Left ventricle myocardium inferior (tissue), 1 donor: ENCODE measurements at places on chromosomes 3 and 15. TPM values are rescaled to one million over a fixed set of nuclear protein-coding genes. Genes with fewer than 3 reads are reported as not detected.

DNA sequence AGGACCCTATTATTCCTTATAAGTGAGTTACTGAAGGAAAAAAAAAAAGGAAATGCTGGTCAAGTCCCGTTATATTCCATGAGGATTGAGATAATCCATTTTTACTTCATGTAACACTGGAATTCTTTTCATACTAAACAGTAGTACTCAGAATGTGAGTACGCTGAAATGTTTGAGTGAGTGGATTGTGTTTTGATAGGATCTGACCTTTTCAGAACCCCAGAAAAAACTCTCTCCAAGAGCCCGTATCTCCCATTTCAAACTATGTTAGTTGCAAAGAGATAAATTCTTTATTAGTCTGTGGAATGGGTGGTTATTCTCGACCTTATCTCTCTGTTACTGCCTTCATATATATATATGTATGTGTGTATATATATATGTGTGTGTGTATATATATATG, 2.5 kb upstream of the LPP start:
- no peak for DNase-seq

DNA sequence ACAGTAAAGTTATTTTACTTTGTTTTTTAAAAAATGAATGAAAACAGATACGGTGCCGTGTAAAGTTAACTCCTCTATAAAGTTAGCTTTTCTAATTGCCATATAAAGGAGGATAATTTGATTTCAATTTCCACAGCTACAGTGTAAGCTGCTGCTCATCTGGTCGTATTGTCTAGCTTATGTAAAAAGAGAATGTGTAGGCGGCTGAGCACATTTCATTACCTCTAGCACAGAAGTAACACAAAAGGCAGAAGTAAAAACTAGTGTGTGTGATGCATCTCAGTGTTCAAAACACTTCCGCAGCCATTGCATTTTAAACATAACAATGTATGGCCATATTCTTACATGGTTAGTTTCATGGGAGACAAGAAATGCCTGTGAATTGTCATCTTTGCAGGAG, 105.0 kb upstream of the P2RY1 start:
- no peak for DNase-seq

- DNase-seq = peak; percentile 64
These were observed 39.6 kb downstream of the KLF13 start for GRCh38 chr15:31366169-31366734.

GRCh38 chr15:40241269-40242212, 2.7 kb downstream of the PAK6 start:
- DNase-seq = no peak

- peak; percentile 25 for DNase-seq
These were observed 152.2 kb downstream of the IGSF11 start for GRCh38 chr3:118882353-118882947.

- no peak for DNase-seq
These were observed 456.1 kb upstream of the IL12A start for GRCh38 chr3:159532577-159532976.

The EXD1 gene
- not detected for total RNA-seq

The SLC28A2 gene
- total RNA-seq = not detected

DNA sequence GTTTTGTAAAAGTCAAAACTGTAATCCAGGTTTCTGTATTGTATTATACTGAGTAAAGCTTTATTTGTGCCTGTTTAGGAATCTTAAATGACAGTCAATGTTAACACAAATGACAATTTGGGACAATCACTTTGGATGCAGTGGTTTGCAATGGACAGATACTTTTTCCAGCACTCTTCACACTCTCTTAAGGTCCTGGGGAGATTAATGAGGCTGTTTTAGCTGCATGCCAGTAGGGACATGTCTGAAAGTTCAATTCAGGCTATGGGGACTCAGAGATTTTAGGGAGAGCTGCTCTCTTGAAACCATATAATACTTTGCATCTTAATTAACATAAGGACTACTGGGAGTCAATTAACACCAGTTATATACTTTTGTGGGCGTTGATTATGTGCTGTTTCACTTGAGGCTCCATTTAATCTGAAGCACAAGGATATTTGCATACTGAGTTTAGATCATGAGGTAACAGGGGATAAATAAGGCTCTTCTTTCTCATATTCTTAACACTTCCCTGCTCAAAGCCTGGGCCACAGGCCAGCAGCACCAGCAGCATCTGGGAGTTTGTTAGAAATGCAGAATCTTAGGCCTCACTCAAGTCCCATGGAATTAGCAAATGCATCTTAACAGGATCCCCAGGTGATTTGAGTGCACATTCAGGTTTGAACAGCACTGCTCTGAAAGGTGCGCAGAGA, 972.8 kb downstream of the PLOD2 start:
- DNase-seq = no peak

The PLAAT1 gene
- total RNA-seq = 8.1 TPM

DNA sequence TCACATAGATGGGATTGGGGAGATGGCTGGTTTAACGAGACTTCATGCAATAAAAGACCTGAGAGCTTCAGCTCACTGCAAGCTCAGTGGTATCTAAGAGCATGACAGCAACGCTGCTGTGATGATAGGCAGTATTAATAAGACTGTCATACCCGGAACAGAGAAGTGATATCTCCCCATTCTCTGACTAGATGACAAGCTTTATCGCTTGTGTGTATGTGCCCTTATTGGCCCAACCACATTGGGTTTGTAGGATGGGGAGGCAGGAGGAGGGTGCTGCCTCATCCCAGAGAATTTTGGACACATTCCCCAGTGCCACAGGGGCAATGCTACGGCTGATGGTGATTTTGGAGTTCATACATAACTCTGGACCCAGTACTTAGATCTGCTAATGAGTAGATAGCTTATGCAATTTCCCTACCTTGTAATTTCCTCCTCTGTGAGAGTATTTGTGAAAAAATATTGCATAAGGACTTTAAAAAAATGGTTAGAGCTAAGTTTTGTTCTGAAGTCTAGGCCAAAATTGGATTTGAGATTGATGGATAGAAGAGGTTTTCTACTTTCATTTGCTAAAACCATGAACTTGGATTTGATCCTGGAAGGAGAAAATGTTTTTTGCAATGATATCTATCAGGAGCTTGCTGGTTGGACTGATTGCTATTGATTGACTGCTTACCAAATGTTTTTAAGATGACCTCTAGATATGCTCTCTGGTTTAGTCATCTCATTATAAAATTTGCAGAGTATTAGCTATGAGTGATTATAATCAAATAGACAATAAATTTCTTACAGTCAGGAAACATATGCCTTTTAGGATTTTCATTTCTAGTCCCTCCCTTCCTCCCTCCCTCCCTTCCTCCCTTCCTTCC, 14.0 kb upstream of the TMEM212 start:
- DNase-seq = no peak

GRCh38 chr15:90698629-90699028, 18.5 kb upstream of the BLM start:
- DNase-seq = no peak

DNA sequence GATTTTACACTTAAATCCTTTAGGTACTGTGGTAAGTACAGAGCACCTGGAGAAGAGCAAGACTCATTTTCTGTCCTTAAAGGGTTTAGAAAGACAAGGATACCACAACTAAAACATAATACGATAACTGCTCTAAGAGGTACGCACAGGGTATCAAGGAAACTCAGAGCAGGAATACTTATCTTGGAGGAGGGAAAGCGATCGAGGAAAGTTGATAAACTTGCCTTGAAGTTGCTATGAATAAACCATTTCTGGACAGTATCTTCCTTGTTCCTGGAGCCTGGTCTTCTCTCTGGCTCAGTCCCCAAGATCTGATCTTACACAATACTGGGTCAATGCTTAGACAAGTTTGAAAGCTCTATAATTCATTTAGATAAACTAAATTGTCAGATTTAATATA, 17.6 kb upstream of the GATM start:
- DNase-seq = no peak

DNA sequence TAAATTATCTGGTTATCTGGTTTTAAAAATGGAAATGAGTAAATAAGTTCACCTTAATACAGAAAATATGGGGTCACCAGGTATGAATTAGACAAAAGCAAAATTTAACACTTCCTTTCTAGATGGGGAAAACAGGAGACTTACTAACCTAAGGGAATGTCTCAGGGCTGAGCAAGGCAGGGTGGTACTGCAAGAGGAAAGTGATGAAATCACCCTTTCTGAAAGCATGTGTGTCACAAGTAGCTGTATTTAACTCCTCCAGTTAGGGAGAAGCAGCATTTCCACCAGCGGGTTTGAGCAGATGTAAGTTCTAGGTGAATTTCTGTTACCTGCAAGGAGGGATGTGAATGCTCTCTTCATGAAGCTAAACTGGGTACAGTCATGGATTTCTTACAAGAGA, 629.1 kb downstream of the MECOM start:
- DNase-seq = no peak

GRCh38 chr15:35958975-35959374, 413.0 kb upstream of the DPH6 start:
- no peak for DNase-seq

The PRC1 gene
- total RNA-seq = 3.4 TPM

DNA sequence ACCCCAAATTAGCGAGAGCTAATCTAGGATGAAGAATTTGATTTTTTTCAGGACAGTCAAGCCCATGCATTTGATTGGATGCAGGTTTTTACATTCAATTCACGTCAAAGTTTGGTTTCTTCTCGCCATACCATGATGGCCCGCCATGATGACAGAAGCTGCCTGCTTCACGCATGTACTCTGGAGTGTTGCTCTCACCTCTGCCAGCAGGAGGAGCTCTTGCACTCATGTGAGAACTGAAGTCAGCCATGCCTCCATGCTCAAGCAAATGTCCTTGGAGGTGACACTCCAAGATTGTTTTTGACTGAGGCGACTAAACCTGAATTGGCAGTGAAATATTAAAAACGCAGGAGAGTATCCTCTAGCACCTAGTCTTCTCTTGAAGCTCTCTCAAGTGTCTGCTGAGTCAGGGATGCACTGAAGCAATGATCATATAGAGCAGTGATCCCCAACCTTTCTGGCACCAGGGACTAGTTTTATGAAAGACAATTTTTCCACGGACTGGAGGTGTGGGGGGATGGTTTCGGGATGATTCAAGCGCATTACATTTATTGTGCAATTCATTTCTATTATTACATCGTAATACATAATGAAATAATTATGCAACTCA, 120.9 kb downstream of the SAMMSON start:
- peak; percentile 26 for DNase-seq

DNA sequence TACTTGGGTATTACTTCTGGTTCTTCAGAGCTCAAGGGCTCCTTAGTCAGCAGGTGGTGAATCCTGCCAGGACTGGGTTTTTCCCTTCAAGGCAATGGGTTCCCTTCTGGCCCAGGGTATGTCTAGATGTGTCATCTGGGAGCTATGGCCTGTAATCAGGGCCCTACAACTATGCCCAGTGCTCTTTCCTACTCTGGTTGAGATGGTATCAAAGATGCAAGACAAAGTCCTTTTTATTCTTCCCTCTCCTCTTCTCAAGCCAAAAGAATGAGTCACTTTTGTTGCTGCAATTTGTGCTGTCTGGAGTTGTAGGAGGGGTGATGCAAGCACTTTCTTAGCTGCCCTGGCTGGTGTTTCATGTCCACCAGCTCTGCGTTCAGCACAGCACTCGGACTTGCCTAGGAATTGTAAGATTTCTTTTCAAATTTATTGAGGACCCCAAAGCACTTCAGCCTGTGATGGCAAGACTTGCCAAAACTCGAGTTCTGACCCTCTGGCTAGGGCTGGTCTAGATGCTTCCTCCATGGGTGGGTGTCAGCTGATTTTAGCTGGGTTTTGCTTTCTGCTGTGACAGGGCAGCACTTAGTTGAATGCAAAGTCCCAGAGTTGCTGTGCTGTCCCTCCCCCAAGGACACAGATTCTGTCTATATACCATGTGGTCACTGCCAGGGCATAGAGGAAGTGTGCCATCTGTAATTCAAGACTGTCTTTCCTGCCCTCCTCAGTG, 129.2 kb upstream of the CBLB start:
- no peak for DNase-seq

- no peak for DNase-seq
These were observed 172.8 kb upstream of the PLSCR5 start for GRCh38 chr3:146777941-146778340.

The SMAD6 gene
- total RNA-seq = 20.3 TPM

DNA sequence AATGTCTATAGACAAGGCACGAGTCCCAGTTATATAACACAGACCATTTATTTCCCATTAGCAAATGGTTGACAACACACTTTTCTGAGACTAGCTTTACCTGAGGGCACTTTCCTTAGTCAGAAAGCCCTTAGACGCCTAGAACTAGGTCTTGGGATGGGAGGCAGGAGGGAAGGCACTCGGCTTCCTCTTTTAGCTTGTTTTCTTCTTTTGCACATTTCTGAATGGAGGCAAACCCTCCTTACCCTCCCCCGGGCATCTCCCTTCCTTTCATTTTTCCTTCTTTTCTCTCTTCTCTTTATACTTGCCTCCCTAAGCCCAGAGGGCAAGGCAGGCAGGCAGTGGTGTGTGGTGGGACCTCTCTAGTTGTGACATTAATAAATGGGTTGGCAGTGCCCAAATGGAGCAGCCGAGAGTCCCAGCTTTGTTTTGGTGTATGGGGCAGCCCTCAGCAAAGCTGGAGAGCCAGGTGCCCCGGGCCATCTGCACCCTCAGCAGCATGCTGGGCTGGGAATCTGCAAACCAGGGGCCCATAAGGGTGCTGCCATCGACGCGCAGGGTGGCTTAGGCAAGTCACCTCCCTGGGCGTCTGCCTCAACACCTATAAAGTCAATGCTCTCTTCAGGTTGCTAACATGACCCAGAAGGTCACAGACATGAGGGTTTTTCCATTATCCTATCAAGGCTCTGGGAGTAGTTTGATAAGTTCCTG, 21.1 kb upstream of the BCL2L10 start:
- no peak for DNase-seq

The TPRG1 gene
- total RNA-seq = 1.5 TPM

DNA sequence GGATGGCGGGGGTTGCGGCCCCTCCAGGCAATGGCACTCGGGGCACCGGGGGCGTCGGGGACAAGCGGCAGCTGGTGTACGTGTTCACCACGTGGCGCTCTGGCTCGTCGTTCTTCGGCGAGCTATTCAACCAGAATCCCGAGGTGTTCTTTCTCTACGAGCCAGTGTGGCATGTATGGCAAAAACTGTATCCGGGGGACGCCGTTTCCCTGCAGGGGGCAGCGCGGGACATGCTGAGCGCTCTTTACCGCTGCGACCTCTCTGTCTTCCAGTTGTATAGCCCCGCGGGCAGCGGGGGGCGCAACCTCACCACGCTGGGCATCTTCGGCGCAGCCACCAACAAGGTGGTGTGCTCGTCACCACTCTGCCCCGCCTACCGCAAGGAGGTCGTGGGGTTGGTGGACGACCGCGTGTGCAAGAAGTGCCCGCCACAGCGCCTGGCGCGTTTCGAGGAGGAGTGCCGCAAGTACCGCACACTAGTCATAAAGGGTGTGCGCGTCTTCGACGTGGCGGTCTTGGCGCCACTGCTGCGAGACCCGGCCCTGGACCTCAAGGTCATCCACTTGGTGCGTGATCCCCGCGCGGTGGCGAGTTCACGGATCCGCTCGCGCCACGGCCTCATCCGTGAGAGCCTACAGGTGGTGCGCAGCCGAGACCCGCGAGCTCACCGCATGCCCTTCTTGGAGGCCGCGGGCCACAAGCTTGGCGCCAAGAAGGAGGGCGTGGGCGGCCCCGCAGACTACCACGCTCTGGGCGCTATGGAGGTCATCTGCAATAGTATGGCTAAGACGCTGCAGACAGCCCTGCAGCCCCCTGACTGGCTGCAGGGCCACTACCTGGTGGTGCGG, 1.9 kb downstream of the CHST2 start:
- peak; percentile 40 for DNase-seq

The TMEM87A gene
- 16.4 TPM for total RNA-seq

The MUC20 gene
- total RNA-seq = 4.7 TPM
